Activated CD4-positive, alpha-beta T cell treated with anti-CD3 and anti-CD28 coated beads for 24 hours (primary cell): ENCODE measurements at places on chromosomes 6 and 20.
A peak's percentile ranks its signal among the peaks of the same experiment; 100 is the strongest.

DNA sequence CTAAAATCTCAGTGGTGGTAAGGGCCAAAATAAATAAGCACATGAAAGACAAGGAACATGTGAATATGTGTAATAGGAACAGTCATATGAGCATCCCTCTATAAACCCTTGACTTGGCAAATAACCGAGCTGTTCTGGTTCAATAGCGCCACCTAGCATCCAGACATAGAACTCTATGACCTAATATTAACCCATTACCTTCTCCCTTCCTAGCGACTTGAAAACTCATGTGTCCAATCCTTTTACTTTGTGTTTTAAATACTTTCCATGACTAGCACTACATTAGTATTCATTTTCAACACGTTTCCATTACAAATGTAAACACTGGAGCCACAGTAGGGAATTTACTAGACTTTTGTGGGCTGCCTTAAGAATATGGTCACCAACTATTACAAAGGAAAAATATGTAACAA is 279.7 kb downstream of the UST start:
- DNase-seq, result no peak

GRCh38 chr6:144246988-144247387 is 38.1 kb upstream of the UTRN start:
- no peak for DNase-seq

DNA sequence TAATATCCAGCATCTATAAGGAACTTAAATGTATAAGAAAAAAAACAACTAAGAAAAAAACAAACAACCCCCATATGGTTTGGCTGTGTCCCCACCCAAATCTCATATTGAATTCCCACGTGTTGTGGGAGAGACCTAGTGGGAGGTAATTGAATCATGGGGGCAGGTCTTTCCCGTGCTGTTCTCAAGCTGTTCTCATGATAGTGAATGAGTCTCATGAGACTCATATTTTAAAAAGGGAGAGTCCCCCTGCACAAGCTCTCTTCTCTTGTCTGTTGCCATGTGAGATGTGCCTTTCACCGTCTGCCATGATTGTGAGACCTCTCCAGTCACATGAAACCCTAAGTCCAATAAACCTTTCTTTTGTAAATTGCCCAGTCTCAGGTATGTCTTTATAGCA is 105.7 kb upstream of the GJE1 start:
- DNase-seq, result no peak

- no peak for DNase-seq
Observed at GRCh38 chr6:13787137-13787536, 27.2 kb downstream of the MCUR1 start.

DNA sequence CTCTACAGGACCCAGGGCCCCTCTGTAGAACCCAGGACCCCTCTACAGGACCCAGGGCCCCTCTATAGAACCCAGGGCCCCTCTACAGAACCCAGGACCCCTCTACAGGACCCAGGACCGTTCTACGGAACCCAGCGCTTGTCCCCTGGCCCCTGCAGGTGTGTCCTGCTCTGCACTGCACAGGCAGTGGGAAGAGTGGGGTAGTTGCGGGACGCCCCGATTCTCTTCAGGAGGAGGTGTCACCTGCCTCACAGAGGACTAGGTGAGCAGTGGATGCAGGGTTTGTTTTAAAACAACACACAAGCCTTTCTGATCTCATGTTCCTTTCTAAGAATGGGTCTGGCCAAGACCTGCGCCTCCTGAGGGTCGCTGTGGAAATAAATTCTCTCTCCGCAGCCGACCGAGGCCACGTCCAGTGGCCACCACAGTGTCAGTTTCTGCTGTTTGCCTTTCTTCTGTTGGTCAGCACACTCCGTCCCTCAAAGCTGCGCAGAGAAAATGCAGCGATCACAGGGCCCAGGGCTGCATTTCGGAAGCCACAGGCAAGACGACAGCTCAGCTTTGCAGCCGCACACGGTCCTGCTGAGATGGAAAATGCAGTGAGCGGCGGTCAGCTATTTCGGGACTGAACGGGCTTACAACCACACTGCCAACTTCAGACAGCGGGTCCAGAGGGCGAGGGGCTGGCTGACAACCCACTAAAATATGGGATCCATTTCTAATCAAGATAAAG is 135.2 kb downstream of the DLL1 start:
- no peak for DNase-seq

DNA sequence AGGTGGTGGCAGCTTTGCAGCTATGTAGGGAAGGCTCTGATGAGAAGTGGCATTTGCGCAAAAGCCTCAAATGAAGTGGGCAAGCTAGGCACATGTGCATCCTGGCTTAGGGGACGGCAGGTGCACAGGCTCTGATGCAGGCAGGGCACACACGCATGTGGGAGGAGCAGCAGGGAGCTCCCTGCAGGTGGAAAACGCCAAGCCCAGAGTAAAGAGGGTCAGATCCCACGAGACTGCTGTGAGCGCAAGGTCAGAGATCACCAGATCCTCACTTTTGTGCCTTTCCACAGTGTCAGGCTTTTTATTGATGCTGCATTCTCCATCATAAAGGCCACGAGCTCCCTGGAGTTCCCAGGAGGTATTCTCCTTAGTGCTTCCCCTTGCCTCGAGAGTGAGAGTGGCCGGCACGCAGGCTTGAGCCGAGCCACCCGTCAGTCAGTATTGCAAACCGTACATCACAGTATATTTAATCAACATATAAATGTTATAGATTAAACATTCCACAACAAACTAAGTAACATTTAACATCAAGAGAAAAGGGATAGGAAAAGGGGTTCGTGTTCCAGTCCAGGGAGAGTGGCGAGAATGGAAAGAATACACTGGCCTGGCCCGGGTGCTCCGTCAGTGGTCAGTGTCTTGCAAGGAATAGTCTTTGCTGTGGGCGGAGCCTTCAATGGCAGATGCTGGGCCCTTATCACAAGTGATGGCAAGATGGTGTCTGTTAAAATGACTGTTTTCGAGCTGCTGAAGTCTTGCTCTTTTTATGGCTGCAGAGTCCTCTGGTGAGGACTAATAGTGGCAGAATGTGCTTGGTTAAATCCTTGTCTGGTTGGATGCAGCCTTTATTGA is 109.4 kb downstream of the SYNDIG1 start:
- DNase-seq, result no peak

- DNase-seq, result no peak
Observed at GRCh38 chr6:157049133-157049532, 272.0 kb downstream of the ARID1B start.

DNA sequence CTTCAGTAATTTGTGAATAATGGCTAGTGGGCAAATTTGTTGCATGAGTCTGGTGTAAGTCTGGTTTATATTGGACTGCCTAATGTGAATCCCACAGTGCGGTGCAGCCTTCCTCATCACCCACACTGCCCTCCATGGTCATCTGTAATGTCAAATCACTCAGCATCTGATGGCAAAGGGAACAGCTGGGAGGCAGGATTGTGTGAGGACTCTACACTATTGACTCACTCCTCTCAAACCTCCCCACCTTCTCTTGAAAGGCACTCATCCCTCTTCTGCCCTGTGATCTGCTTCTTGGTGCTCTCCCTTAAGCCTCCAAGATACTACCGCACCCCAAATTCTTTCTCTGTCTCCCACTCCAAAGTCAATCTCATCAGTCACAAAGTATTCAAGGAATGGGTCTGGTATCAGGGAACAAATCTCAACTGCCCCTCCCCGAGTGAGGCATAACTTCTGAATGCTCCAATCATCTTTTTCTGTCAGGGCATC is 146.0 kb upstream of the BEND6 start:
- DNase-seq, result no peak

- DNase-seq, result no peak
Observed at GRCh38 chr6:134446896-134447295, 129.0 kb upstream of the SGK1 start.

GRCh38 chr6:163302747-163303146 is 111.8 kb upstream of the QKI start:
- no peak for DNase-seq

DNA sequence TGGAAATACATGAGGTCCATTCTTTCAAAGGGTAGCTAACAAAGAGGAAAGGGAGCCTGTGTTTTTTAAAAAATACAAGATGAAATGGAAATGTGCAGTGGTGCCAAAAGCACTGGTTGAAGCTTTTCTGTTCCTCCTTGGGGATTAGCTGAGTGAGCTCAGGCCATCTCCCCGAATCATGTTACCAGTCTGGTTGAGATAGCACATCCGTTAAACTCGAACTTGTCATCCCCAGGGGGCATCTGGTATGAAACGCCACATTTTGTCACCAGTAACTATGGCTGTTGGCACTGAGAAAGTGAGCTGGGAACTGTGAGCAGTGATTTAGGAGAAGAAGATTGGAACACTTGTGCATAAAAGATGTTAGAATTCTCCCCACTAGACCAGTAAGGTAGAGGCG is 196.2 kb downstream of the SAMD5 start:
- DNase-seq, result no peak

DNA sequence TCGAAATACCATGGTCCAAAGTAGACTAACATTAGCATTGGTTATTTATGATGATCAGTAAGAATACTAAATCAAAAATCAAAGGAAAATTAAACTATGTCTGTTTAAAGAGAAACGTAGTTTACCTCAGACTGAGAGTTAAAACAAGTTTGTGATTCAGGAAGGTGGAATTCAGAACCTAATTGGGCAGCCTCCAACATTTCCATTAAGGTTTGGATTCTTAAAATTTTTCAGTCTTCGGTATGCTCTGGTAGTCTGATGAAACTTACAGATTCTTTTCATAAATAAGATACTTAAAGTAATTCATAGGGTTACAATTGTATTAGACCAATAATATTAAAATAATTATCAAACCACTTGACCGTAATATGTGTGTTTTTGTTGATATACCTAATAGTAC is 18.6 kb downstream of the HFE start:
- no peak for DNase-seq

DNA sequence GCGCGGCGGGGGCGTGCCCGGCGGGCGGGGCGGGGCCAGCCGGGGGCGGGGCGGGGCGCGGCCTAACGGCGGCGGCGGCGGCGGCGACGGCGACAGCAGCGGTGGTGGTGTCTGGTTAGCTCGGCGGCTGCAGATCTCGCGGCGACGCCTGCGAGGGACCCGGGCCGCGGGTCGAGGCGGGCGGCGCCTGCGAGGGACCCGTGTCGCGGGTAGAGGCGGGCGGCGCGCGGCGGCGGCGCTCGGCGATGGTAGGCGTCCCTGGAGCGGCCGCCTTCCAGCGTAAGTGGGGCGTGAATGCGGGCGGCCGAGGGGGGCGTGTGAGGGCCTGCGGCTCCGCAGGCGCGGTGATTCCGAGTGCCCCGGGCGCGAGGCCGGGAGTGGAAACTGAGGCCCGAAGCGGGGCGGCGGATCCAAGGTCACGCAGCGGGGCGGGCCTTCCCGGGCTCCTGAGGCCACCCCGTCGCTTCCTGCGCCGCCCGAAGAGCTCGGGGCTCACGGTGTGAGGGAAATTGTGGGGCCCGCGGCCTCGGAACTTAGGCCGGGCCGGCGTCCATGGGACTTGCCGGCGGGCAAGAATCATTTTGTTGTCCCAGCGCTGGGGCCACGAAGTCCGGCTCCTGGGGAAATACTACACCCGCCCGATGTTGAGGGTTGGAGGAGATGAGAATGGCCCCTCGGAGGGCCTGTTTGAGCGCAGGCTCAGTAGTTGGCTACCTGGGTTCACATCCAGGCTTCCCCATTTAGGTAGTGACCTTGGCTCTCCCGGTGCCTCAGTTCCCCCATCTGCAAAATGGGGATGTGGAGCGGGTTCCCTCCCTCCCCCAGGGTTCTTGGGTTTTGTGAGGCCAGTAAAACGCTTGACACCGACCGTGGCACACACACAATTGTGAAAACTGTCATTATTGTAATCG is at the start of gene CBFA2T2:
Gene CBFA2T2 (plus strand): TSS at position 74 of the 911 bp plus-strand sequence. CDS start 172 bp downstream, at position 246.
- peak; percentile 35 for DNase-seq

DNA sequence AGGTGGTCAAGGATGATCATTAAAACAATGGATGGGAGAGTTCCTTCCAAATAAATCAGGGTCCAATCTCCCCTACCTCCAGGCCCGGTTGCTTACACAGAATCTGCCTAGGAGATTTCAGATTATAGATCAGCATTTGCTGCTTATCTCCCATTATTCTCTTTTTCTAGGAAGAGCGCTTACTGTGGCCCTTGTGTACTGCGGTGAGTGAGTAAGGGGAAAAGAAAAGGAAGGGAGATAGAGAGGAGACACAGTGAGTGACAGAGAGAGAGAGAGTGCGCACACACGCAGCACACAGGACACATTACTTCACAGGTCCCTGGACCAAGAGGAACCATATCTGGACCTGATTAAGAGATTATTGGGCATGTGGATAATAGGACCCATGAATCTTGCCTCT is 6.2 kb downstream of the LATS1 start:
- no peak for DNase-seq

- no peak for DNase-seq
Observed at GRCh38 chr20:25699914-25700313, 3.3 kb upstream of the ZNF337 start.

DNA sequence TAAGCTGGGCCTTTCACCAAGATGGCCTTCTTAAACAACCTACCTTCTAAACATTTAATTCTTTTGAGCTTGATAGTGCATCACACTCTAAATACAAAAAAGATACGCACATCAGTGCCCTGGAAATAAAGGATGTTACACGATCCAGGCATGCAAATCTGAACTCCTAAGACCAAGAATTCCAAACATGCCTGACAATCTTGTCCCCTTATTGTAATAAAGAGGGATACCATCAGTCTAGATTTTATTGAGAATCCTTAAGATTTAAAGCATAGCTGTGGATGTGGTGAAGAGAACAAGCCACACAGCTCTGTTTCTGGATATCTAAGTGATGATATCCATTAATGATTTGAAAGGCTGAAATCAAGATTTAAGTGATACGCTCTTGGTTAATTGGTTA is 13.0 kb downstream of the ZNF451 start:
- DNase-seq, result no peak

DNA sequence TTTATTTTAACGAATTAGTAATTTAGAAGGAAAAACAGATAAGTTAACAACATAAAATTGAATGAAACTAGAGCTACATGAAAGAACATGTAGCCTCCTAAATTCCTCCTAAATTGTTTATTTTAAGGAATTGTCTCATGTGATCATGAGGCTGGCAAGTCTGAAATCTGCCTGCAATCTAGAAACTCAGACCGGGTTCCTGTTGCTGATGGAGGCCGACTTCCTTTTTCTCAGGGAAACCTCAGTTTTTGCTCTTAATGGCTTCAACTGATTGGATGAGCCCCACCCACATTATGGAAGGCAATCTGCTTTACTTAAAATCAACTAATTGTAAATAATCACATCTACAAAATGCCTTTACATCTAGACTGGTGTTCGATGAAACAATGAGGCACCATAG is 267.6 kb upstream of the PRND start:
- DNase-seq, result no peak

DNA sequence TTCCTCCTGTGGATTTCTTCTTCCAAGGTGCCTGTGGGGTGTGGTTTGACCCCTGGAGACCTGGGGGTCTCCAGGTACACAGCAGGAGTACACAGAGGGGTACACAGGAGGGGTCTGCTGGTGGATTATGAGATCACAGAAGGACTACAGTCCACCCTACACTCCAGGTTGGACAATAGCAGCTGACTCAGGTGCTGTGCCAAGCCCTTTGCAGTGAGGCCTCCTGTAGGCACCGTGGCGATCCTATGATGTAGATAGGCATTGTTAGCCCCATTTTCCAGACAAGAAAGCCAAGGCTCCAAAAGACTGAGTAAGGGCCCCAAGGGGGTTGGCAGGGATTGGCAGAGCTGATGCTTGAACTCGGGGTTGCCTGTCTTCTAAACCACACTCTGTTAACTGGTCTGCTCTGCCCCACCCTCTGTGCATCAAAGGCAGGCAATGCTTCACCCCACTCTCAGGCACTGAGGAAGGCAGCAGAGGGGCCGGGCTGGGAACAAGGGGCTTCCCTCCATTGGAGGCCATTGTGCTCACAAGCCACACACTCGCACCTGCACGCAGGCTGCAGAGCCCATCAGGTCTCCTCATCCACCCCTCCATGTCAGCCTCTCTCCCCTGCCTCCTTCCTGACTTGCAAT is 77.5 kb upstream of the SIRPA start:
- DNase-seq, result no peak
